ENCODE measurements at places on chromosomes 7 and 10. TPM values are rescaled to one million over a fixed set of nuclear protein-coding genes. Genes with fewer than 3 reads are reported as not detected.

Gene AOC1
- not detected for total RNA-seq

- no peak for DNase-seq
- no peaks in the 10 kb centered on the region for H3K4me1 ChIP-seq
- no peak overlapping the region for H3K4me3 ChIP-seq
- H3K27ac ChIP-seq, result no peak overlapping the region
- H3K27me3 ChIP-seq, result no peaks in the 10 kb centered on the region
Measured at GRCh38 chr7:56157238-56157790, 41.1 kb upstream of the NUPR2 start.

DNA sequence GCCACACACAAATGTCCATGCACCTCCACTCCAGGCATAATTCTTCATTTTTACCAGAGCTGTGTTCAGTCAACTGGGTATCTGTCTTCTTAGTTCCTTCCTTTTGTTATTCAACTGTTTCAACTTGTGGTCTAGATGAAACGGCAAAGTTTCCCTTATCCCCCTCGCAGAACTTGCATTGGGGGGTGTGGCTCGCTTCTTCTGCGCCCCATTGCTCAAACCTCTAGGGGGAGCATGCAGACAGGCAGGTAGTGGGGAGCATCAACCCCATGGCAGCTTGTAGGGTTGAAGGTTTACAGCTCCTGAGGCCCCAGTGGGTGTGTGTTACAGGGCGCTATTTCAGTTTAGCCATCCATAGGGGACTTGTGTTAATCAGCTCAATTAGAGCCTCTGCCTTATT lies 38.3 kb upstream of the COBL start:
- no peaks in the 10 kb centered on the region for H3K27me3 ChIP-seq
- DNase-seq, result no peak
- no peaks in the 10 kb centered on the region for H3K36me3 ChIP-seq
- no peaks in the 10 kb centered on the region for H3K4me1 ChIP-seq
- no peak overlapping the region for H3K27ac ChIP-seq
- H3K4me3 ChIP-seq, result no peak overlapping the region

DNA sequence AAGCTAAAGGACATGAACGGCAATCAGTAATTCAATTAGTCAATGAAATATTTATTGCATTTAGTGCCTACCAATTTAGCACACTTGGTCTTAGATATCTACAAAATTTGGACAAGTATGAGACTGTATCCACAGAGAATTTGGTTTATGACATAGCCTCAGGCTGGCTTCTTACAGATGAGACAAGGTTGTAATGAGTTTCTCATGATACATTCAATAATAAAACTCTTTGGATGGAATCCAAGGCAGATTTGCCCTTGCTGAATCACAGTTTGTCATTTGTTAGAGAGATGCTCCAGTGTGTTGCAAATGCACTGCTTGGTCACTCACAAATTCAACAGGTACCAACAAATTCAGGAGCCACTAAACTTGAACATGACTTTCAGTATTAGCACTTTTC lies 162.5 kb downstream of the GPR37 start:
- no peaks in the 10 kb centered on the region for H3K4me1 ChIP-seq
- no peak for DNase-seq
- no peak overlapping the region for H3K27ac ChIP-seq
- no peak overlapping the region for H3K4me3 ChIP-seq
- no peaks in the 10 kb centered on the region for H3K27me3 ChIP-seq

Gene CNPY1
- total RNA-seq, result not detected

Gene PVRIG
- not detected for total RNA-seq
